ENCODE measurements at places on chromosomes 2 and 18.

- DNase-seq, result no peak
These were observed 948.3 kb upstream of the GYPC start for GRCh38 chr2:125707611-125708010.

- no peak for DNase-seq
These were observed 308.3 kb upstream of the SLC8A1 start for GRCh38 chr2:40760071-40760666.

DNA sequence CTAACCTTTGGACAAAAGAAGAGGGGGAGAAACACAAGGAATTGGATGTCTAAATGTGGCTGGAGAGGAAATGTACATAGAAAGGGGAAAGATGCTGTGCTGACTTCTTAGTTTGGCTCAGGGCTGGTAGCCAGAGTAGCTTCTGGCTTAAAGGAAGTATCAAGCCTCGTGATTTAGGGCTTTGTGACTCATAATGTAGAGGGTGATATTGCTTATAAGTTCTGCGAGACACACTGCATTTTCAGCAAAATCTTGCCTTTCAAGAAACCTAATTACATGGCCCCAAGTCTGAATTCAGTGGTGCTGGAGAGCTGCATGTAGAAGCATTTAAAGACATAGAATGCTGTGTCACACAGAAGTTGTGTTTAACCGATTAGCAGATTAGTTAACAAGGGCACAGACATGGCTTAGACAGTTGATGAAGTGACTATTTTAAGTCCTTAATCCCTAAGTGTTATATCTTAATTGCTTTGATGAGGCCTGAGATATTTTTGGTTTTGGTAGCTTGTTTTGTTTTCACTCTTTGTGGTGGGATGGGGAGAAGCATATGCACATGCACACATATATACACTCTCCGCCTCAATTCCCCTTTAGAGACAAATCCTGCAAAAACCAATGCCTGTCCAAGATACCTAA, 66.4 kb downstream of the EPAS1 start:
- no peak for DNase-seq

DNA sequence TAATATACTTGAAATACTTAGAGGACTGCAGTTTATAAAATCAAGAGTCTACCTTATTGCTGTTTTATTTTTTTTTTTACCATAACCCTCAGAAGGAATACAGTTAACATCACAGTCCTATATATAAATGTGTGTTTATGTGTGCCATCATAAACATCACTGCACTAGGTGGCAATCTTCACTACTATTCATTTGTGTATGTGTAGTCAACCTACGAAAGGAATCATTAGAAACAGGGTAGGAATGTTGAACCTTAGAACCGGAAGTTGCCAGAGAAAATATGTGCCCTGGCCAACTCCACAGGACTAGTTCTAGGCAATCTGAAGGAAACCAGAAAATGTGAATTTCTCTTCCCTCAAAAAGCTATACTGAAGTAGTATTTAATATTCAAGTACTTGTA, 3.4 kb downstream of the GEN1 start:
- DNase-seq, result no peak

DNA sequence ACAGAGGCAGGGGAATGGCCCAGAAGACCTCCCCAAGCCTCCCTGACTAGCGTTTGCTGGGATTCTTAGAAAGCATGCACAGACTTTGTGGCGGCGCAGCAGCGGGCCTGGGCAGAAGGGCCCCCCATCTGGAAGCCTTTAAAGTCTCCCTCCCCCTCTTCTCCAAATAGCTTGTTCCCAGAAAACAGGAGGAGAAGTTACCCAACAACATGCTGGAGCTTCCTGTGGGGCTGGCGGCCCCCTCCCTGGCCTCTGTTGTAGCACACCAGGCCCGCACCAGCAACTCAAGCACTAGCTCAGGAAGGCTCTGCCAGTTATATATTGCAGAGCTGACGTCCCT, 334.8 kb downstream of the DYSF start:
- DNase-seq, result no peak

GRCh38 chr2:231185886-231186285, 12.5 kb upstream of the ARMC9 start:
- DNase-seq, result no peak

- DNase-seq, result no peak
These were observed 19.8 kb upstream of the TCF4 start for GRCh38 chr18:55607773-55608172.

- DNase-seq, result no peak
These were observed 6.9 kb upstream of the BCL2L11 start for GRCh38 chr2:111113838-111114237.

DNA sequence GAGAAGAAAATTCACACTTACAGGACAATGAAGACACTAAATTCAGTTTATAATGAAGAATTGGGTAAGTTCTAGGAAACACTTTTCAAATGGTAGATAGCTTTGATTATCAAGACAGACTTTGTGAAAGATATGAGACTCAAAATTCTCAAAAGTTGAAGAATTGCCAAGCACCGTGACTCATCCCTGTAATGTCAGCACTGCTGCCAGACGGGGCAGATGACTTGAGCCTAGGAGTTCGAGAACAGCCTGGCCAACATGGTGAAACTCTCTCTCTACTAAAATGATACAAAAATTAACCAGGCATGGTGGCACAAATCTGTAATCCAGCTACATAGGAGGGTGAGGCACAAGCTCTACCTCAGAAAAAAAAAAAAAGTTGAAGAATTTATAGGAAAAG, 1820.1 kb upstream of the LRRTM1 start:
- no peak for DNase-seq

GRCh38 chr2:239274391-239275043, 126.3 kb downstream of the HDAC4 start:
- no peak for DNase-seq

DNA sequence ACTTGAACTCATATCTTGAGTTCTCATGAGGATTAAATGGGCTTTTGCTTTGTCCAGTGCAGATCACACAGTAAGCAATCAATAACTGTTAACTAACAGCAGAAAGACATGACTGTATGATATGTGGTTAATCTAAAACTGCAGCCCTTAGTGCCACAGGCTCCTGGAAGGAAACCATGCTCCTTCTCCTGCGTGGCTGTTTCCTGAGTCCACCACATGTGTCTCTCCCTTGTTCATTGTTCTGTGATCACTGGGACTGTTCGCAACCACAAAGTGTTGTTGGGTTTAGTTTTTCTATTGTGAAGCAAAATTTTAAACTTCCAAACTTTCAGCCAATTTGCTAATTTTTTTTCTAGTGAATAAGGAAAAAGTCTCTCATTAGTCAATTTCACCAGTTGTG, 130.9 kb upstream of the PTPRM start:
- no peak for DNase-seq

DNA sequence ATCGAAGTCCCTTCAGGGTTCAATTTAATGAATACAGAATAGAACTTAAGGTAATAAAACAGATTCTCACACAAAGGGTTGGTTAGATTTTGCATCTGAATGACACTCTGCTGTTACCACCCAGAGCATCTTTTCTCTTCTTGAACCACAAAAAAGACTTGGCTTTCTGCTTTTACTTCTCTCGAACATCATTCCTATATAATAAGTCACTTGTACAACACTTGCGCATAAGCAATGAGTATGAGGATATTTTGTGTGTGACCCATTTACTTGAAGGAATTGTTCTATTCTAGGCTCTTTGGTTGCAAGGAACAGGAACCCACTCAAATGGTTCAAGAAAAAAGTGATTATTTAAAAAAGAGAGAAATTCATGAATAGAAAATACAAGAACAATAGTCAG, 126.2 kb downstream of the NUP35 start:
- DNase-seq, result no peak
